Dorsolateral prefrontal cortex (tissue), 122 donors: ENCODE measurements at places on chromosomes 2 and 18.

DNA sequence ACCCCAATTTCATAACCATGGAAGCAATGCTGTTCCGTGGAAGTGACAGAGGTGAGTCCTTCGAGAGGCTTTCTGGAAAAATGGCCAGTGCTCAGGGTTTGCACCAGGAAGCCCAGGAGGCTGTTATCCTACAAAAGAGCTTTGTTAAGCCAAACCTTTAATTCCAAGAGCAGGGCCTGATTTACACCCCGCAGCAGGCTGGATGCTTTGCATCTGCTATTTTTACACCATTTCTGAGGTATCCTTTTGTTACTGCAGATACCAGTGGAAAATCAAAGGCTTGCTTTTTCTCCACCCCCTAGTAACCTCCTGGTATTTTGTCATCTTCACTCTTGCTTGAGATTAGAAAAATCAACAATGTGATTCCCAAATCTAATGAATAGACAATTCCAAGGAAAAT lies 380.6 kb downstream of the SOX11 start:
- no peak for DNase-seq

DNA sequence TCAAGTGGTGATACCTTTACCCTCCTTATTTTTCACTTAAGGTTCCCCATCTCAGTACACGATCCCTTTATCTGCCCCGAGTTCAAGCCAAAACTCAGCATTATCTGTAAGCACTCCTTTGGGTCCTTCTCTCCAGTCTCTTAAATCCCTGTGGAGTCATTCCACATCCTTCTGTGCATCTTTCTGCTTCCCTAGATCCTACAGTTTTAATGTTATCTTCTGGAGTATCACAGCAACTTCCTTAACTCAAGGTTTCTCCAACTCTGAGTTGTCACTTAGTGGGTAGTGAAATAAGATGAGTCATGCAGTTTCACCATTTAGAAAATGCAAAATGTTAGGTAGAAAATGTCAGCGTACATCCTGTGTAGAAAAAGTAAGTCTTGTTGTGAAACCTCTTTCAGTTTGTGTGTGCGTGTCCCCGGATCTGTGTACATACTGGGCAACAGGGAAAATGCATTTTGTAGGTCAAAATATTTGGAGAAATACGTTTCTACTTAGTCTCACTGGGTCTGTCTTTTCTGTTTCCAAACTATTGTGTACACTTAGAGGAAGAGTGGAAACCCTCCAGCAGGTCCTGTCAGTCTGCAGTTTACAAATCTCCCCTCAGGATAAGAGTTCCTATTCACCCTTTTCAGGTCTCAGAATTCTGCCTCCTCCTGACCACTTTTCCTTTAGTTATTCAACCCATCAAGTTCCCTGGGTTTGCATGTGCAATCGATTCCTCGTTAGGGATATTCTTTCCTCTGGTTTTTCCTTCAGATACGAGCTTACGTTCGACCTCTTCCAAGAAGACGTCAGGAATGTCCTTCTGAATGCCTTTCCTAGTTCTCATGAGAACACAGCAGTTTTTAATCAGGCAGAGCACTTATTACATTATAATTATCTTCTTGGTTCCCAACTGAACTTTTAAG lies 154.8 kb downstream of the TGIF1 start:
- no peak for DNase-seq

DNA sequence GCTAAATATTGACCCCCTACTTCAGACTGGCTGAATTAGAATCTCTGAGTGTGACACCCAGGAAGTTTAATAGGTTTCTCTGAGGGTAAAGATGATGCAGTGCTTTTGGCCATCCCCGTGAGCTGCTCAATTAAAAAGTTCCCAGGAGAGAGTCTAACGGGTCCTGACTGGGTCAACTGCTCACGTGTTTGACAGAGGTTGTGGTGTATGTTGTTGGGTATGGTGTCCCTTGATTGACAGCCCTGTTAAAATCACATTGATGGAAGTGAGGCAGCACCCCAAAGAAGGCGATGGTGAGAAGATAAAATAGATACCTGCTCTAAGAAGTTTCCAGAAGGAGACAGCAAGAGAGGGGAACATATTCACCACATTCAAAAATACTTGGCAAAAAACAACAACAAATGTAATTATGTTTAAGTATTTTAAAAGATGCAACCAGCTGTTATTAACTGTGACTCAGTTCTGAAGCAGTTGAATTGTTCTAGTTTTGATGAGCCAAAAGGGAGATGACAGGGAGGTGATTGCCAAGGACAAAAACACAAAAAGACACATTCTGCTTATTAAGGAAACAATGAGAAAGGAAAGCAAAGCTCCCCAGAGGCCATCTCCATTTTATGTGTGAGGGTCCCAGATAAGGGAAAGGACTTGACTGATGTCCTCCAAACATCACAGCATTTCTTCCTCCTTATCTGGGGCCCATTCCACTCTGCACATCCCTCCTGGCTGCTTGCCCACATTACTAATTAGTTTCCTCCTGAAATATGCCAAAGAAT lies 11.5 kb upstream of the GMCL1 start:
- no peak for DNase-seq

- no peak for DNase-seq
These were observed 446.6 kb downstream of the IRS1 start for GRCh38 chr2:226352941-226353560.

GRCh38 chr2:180970016-180970415 lies 10.4 kb upstream of the UBE2E3 start:
- no peak for DNase-seq

- no peak for DNase-seq
These were observed 183.1 kb upstream of the DPP10 start for GRCh38 chr2:114259389-114259788.

DNA sequence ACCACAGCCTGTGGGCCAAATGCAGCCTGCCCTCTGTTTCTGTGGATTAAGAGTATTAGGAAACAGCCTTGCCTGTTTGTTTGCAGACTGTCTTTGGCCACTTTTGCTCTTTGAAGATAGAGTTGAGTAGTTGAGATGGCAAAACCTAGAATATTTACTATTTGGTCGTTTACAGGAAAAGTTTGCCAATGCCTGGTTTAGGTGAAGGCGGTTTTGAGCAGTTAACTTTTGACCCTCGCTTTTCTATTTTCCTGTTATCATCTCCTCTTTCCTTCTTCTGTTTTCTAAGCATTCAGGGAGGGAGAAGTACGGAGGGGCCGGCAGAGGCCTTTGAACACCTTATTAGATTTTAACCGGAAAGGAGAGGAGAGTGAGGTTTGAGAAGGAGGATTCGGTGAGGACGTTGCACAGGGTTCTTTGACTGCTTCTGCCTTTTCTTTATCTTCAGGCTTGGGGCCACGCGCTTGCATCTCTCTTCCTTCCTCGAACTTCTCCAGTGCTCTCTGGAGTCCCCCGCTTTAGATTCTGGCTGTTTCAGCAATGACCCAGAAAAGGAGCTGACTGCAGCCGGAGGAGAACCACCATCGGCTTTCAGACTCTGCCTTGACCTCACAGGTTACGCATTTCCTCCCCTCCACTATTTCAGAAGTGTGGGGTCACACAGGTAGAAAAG lies 39.2 kb downstream of the IL1R2 start:
- no peak for DNase-seq

DNA sequence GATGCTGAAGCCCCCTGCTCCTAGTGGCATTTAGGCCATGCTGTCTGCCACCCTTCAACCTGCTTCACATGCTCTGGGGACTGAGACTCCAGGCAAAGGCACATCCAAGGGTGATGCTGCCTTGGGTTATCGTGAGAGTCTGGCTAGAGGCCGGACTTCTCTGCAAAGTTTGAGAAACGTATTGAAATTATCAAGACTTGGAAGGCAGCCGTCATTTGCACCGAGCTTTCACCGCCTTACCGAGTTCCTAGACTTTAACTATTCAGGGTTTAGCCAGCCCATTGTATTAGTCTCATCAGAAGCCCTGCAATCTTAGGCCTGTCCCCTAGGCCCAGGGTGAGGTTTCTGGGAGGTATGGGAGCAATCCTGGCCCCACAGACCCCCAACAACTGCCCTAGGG lies 34.0 kb downstream of the RDH14 start:
- no peak for DNase-seq

DNA sequence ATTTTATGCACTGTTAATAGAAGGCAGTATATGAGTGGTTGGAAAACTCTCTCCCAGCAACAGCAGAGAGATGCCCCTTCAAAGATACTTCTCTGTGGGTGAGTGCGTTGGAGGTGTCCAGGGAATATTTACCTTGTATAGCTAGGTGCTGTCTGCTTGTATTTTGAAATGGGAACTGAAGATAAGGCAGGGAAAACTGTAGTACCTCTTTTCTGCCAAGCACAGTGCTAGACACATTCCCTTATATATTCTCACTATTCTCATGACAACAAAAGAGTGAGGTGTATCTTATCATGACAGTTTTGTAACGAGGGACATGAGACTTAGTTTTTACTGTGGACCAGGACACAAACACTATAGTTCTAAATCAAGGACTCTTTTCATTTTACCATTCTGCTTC lies 2.1 kb downstream of the TTC39C start:
- DNase-seq, result no peak

GRCh38 chr18:9117980-9118841 lies 15.7 kb downstream of the NDUFV2 start:
- no peak for DNase-seq

GRCh38 chr2:288758-289361 lies 969 bp upstream of the ALKAL2 start:
- no peak for DNase-seq

GRCh38 chr2:7379799-7380198 lies 462.6 kb downstream of the RNF144A start:
- no peak for DNase-seq

DNA sequence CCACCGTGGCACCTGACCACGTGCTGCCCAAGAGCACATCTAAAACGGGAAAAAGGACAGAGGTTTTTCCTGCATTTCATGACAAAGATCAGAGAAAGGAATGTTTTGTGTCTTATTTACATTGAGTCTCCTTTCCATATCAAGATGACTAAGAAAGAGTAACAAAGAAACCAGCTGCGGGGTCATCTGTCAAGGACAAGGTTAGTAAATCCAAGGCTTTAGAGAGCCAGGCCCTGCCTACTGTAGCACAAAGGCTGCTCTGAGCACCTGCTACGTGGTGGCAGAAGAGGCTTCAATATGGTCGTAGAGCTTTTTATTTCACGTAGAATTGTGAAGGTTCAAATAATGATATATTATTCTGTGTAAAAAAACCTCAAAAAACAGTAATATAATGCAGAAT lies 51.0 kb downstream of the PRELID3A start:
- DNase-seq, result no peak

DNA sequence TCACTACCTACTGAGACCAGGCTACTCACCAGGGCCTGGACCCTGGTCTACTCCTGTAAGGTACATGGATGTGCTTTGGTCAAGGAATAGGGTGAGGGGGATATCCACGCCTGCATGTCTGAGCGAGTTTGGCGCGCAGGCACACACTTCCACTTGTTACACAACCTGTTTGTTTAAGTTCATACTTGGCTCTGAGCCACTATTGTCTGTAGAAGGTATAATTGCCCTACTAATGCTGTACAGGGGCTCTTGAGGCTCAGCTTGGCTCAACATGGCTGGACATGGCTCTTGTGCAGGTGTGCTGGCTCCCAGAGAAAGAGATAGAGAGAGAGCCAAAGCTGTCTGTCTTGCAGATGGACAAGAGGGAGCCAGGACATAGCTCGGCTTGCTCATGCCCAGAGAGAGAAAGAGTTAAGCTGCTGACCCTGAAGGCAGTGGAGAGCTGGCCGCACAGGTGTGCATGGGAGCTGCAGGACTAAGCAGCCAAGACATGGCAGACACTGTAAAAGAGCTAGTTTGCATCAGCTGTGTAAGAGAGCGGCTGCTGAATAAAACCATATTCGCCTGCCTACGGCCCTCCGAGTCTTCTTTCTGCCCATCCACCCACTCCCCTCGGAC lies 35.2 kb downstream of the NPPC start:
- no peak for DNase-seq

GRCh38 chr2:222866358-222866960 lies 5.6 kb downstream of the ACSL3 start:
- DNase-seq, result no peak

DNA sequence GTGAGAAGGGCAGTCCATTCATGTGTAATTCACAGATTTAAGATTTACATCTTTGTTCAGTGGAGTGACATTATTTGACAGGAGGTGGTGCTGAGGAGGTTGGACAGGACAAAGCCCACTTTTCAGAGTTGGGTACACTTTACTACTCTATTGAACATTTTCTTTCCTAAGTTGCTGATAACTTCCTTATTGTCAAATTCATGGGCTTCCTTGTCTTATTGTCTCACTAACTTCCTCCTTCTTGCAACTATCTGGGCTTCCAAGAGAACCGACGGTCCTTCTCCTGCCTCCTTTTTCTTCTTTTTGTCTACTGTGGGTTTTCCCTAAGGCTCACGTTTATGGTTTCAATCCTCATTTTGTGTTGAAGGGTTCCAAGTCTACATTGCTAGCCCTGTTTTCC lies 67.7 kb upstream of the DNMT3A start:
- no peak for DNase-seq

GRCh38 chr2:240789501-240790369 lies 30.3 kb downstream of the KIF1A start:
- DNase-seq, result no peak

- DNase-seq, result no peak
These were observed 404.8 kb downstream of the TXNL1 start for GRCh38 chr18:56233595-56233994.

- DNase-seq, result no peak
These were observed 24.6 kb upstream of the TXNDC2 start for GRCh38 chr18:9861157-9861556.

DNA sequence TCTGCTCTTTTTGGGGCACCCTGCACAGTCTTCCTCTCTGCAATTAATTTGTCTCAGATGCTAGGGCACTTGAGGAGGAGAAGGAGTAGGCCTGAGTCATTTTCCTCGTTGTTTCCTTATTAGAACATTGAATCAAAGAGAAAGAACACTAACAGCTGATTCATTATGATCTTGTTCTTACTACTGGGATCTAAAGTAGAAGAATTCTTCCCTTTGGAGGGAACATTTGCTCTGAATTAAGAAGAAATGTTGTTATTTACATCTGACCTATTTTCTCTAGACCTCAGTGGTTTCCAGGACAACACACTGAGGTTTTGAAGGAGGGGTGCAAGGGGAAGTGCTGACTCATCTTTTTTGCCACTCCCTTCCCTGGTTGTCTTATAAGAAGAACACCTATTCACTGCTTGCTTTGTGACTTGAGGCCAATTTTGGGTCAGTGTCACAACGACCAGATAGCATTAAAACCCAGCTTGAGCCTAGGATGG lies 24.3 kb upstream of the STAT1 start:
- no peak for DNase-seq

DNA sequence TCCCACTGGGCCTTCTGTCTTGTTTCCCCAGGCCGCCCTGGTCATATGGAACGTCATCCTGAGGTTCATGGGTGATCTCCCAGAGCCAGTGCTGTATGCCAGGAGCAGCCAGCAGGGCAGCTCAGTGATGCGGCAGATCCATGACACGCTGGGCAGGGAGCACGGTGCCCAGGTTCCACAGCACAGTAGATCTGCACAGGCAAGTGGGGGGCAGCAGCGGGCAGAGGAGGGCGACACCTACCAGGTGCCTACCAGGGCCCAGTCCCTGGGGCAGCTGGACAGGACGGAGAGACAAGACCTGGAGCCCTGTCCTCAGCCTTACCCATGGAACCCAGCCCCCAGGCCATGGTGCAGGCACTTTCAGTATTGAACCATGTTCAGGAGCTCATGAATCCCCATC lies 36.1 kb upstream of the GPR17 start:
- DNase-seq, result peak; percentile 27

GRCh38 chr2:191314697-191315364 lies 69.6 kb downstream of the MYO1B start:
- no peak for DNase-seq
